ENCODE measurements at places on chromosomes 16 and 17.

DNA sequence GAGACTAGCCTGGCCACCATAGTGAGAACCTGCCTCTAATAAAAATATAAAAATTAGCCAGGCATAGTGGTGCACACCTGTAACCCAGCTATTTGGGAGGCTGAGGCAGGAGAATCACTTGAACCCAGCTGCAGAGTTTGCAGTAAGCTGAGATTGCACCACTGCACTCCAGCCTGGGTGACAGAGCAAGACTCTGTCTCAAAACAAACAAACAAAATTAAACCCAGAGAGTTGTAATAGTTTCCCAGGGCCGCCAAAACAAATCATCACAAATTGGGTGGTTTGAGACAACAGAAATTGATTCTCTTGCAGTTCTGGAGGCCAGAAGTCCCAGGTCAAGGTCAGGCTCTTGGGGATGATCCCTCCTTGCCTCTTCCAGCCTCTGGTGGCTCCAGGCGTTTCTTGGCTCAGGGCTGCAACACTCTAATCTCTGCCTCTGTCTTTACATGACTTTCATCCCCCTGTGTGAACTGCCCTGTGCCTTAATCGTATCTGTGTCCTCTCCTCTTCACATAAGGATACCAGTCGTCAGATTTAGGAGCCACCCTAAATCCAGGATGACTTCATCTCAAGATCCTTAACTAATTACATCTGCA is 100.3 kb upstream of the NOL11 start:
- no peak for DNase-seq

- no peak for DNase-seq
Measured at GRCh38 chr17:48961516-48962233, 6.7 kb downstream of the GIP start.

- no peak for DNase-seq
Measured at GRCh38 chr16:51766739-51767138, 615.7 kb upstream of the SALL1 start.

GRCh38 chr17:36153895-36154610 is 22.4 kb downstream of the TBC1D3B start:
- peak; percentile 93 for DNase-seq

- no peak for DNase-seq
Measured at GRCh38 chr16:75121949-75122568, 5.5 kb upstream of the LDHD start.

GRCh38 chr17:79794659-79795511 is 2.0 kb downstream of the CBX8 start:
- DNase-seq, result no peak

DNA sequence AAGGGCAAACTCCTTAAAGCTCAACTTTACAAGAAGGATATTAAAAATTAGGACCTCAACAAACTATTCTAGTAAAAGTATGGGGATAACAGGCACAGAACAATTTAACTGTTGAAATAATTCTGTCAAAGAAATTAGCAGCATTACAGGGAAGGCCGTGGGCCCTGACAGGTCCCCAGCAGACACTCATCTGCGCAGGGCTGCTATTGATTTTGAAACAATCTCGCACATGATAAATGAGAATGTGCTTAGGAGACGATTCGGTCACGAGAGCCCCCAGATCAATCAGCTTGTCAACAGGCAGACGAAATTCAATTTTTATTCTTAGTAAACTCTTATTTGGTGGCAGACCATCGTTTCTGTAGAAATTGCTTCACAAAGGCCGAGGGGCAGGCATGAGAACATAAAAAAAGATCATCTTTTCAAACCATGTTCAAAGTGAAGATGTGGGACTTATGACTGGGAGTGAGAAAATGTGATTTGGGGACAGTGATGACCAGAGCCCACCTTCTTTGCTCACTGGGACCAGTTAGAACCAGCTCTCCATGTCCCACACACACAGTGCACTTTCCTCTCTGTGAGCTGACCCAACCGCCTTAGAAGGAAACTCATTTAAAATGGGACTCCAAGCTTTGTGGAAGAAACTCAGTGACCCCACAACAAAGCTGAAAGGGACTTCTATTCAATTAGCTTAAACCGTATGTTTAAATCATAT is 654.5 kb downstream of the TOX3 start:
- DNase-seq, result no peak

- no peak for DNase-seq
Measured at GRCh38 chr17:44398692-44399691, 9.5 kb upstream of the ITGA2B start.

DNA sequence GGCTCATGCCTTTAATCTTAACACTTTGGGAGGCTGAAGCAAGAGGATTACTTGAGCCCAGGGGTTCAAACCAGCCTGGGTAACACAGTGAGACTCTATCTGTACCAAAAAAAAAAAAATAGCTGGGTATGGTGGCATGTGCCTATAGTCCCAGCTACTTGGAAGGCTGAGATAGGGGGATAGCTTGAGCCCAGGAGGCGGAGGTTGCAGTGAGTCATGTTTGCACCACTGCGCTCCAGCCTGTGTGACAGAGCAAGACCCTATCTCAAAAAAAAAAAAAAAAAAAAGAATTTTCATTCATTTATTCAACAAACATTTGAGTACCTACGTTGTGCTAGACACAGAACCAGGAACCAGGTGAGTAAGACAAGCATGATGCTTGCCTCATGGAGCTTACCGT is 73.6 kb upstream of the MRTFB start:
- DNase-seq, result no peak

Measured in inflammatory macrophage treated with lipopolysaccharide for 1 hour (primary cell).